ENCODE measurements at places on chromosomes 1 and 21.

DNA sequence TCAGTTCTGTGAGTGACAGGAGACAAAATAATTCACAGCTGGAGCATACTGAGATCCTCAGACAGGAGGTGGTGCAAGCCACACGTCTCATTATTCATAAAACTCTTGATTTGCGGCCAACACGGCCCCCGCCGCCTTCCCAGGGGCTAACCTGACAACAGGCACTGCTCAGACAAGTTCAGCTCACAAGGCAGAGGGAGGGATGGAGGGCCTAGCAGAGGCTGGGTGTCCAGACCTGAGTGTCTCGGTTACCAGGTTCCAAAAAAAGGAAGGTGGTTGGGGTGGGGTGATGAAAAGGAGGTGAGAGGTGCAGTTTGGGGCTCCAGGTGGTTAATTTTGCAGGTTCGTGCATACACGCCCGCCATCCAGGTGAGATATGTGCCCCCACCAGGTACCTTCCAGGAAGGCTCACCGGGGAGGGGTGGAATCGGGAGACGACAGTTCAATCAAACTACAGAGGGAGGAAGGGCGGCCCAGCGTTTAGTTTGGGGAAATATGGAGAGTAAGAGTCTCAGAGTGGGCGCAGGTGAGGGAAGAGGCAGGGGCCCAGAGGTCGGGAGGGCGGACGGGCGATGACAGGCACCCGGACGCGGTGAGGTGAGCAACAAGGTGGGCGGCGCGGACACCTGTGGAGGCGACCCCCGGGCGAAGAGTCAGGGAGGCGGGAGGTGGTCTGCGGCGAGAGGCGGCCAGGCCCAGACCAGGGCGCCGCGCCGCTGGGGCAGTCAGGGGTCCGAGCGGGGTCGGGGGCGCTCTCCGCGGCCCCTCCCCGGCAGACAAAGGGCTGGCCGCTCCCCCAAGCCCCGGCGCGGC is 629 bp downstream of the CTNNBIP1 start:
- DNase-seq, result no peak

- no peak for DNase-seq
Measured at GRCh38 chr21:25535849-25536248, 71.4 kb downstream of the MRPL39 start.

- DNase-seq, result no peak
Measured at GRCh38 chr1:26350701-26351589, 3.0 kb downstream of the CRYBG2 start.

GRCh38 chr1:63906047-63906704 is 132.4 kb downstream of the ROR1 start:
- no peak for DNase-seq

GRCh38 chr1:170032531-170033280 is 41.8 kb downstream of the KIFAP3 start:
- DNase-seq, result no peak

DNA sequence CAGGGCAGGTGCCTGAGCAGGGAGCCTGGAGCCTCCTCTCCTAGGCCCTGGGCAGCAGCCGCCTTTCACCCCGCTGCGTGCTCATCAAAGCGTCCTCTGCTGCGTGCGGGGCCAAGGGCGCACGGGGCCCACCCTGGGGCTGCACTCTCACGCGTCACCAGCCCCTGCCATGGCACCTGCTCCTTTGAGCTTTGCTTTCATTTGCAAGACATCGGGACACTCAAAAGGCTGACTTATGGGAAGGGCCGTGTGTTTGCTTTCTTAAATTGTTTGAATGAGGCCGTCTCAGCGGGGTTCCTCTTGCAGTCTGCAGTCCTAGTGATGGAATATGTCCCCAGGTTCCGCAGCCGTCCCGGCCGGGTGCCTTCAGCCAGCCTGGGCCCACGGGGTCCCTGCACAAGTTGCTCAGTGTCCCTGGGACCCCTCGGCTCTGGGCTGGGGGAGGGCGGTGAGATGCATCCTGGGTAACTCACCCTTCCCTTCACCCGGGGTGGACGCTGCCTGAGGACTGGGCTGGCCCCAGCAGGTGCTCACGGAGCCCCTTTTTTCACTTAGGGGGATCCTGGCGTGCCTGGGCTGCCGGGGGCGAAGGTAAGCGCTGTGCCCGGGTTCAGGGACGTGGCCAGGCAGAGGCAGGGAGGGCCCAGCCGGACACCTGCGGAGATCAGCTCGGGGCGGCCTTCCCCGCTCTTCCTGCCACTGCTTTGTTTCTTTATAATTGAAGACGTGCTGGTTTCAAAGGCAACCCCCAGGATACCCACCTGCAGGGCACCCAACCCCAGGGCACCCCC is 53.1 kb downstream of the SLC19A1 start:
- no peak for DNase-seq
